ENCODE measurements at places on chromosomes 4 and X.

DNA sequence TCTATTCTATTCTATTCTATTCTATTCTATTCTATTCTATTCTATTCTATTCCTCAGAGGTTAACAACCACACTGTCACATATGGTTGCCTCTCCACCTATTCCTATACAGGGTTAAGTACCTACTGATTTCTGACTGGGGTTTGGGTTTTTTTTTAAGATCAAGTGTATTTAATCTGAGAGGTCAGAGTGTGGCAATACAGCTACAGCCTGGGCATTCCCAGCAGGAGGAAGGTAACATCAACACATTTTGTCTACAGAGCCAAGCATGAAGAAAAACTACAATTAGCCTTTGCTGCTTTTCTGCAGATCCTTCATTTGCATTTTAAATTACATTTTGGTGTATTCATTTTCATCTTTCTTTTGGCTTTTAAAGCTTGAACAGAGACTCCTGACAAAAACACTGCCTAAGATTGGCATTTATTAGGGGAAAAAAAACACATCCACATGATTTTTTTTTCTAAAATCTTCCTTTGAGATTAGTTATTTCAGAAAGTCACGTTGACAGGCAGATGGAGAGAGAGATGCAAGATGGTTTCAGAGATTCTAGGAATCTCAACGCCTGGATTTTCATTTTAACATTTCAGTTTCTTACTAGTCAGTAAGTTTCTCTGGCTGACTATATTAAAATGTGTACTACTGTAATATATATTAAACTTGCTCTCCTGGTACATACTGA, 255.9 kb upstream of the TET2 start:
- no peak for DNase-seq

DNA sequence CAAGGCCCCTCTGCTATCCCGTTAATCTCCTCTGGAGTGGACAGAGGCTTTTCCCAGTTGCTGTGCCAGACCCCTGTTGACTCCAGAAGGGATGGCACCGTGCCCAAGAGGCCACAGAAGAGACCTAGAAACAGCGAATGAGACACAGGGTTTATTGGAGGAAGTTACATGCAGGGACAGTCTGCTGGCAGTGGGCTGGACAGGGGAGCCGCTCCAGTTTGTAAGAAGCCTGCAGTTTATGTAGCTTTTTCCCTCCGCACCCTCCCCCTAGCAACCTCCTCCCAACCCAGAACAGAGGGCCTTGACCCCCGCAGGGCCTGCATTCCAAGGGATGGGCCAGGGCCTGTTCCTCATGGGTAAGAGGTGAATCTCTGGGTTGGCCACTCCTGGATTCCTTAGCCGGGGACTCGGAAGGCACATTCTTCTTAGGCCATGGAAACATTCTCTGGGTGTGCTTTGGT, 216.8 kb upstream of the PSAPL1 start:
- DNase-seq: no peak

DNA sequence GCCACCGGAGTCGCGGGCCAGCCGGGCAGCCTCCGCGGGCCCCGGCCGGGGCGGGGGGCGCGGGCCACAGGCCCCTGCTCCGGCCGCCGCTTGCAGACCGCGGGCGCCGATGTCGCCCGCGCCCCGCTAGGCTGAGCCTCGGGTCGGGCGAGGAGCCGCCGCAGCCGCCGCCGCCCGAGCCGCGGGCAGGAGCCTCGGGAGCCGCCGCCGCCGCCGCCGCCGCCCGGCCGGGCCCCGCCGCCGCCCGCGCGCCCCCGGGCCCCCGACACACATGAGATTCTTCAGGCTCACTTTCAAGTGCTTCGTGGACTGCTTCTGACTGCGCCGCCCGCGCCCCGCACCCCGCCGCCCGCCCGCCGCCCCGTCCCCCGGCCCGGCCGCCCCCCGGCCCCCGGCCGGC, 345 bp downstream of the SLC6A8 start:
- DNase-seq: no peak

- DNase-seq: no peak
Observed at GRCh38 chrX:127570276-127570675, 481.9 kb downstream of the ACTRT1 start.

DNA sequence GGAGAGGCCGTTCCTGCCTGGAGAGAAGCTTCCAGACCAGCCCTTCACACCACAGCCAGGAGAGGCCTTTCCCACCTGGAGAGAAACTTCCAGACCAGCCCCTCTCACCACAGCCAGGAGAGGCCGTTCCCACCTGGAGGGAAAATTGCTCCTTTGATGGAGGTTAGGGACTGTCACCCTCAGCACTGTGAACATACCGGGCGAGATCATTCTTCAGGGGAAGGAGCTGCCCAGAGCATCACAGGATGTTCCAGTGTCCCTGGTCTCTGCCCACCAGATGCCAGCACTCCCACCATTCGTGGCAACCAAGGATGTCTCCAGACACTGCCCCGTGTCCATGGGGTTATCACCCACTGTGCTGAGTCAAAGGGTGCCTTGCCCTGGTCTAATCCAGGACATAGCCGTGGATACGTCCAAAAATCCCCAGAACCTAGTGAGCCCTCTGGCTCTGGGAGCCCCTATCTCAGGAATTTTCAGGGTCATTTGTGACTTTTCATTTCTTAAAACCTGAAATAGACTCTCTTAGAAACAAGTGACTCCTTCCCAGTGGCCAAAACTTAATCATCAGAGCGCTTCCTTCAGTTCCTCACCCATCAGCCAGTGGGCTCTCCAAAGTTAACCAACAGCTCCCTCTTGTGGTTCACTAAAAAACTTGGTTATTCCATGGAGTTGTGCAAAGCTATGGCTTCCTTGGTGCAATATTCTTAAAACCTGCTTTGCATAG, 80.2 kb downstream of the CRMP1 start:
- DNase-seq: peak; percentile 56

DNA sequence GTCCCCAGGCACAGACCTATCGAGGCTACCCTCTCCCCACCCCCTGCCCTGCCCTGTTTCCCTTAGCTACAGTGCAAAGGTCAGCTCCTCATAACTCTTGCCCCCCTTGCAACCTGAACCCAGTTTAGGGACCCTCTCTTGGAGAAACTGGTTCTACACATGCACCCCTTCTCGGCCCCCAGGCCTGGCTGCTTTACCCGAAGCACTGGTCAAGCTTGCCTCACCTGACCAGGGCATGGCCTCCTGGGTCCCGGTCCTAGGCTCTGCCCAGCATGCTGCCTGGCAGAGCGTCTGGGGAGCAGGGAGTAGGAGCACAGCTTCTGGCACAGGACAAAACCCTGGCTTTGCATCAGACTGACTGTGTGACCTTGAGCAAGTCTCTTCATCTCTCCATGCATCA, 28.0 kb downstream of the ZNF185 start:
- no peak for DNase-seq

DNA sequence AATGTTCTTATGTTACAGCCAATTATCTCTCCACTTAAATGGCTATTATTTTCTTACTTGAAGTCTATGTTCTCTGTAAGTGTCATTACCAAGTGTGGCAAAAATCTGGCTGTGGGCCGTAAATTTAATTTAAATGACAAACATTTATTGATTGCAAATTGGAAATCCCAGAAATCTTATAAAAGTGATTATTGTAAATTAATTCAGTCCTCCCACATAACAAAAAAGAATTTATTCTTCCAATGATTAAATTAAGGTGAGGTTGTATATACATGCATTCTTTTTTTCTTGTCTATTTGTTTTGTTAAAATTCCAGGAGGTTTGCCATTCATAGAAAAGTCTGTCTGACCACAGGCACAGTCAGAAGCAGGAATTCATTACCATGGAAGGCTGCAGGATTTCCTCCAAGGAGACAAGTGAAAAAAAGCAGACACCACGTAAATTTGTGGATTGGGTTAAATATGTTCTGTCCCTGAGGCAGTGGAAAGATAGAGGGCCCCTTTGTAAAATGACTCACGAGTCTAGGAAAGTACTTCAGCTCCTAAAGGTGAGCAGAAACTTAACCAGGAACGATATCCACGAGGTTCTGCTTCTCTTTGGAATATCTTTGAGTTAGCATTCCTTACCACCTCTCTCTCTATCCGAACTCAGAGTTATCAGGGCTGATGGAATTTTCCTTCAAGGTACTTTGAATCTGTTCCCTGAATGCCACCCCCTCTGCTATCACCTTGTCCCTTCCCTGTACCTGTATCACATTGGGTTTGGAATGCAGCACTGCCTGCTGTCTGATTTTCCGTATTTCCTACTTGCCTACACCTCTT, 10.7 kb downstream of the PPARGC1A start:
- no peak for DNase-seq

GRCh38 chr4:5863461-5864113, 29.3 kb downstream of the CRMP1 start:
- DNase-seq: peak; percentile 6

Data from MM.1S (cell line).